ENCODE measurements at places on chromosomes 16 and 17.

DNA sequence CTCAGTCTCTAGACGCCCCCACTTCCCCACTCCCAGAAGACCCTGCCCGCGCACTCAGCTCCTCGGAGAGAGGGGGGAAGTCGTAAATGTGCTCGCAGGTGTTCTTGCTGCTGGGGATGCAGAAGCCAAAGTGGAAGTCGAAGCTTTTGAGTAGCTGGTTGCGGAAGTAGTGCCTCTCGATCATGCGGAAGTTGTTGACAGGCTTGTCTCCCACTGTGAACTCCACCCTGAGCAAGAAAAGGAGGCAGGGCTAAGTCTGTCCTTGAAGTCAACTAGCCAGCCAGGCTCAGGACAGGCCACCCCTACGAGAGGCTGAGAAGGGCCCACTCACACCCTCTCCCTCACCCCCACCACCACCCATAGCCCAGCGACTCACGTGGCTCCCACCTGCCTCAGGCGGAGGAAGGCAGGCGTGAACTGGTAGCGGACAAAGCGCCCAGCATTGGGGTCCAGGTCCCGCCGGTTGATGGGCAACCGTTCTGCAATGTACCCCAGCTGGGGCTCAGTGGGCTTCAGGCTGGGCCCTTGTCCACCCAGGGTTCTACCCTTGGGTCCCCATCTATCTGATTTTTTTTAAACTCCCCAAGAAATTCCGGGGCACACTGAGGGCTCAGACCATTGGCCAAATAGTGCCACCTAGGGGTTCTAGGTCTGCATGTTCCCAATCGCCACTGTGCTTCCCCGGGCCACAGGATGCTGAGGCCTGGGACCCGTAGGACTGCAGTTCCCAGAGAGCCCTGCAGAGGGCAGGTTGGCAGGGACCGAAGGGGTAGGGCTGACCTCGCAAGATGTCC is 4.6 kb downstream of the UNC119 start:
- no peak for DNase-seq

DNA sequence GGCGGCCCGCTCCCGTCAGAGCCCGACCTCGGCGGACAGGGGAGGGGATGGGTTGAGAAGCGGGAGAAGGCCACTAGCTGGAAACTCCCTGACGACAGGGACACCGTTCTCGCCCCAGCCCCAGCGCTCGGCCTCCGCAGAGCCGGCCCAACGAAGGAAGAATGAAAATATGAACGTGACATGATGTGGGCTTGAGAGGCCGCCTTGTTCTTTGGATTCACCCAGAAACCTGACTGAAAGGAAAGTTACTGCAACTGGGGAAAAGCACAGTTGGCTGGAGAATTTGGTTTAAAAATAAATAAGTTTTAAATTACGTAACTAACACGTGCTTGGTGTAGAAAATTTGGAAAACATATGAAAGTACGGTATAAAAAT is 21.1 kb downstream of the NPTX1 start:
- DNase-seq, result no peak

DNA sequence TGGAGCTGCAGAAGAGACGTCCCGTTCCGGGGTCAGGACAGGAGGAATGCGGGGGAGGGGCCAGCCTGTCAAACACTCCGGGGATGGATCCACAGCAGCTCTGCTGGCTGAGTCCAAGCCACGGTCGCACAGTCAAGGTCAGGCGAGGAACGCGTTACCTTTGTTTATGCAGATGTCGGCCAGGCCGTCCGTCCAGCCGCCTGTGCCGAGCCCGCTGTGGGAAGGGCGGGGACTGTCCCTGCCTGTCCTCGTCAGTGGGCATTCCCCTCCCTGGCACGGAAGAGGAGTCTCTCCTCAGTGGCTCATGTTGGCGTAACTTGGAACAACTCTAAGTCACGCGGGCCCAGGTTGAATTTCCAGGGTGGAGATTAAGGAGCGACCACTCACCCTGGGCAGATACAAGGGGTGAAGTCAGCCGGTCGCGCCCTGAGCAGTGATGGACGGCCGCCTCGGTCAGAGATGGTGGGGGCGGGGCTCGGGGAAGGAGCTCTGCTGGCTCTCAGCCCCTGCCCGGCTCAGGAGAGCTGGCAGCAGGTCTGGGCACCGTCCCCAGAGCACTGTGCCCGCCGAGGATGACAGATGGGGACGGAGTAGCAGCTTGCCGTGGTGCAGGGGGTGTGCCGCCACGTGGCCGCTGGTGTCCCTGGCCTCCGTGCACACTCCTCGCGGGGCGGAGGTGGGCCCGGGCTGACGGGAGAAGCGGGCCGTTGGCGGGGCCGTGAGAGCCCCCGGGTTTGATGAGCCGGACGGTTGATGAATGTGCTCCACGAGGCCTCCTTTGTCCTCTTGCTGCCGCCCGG is 7.3 kb downstream of the CACNA1H start:
- no peak for DNase-seq

GRCh38 chr16:1497014-1497598 is 3.9 kb downstream of the TELO2 start:
- no peak for DNase-seq

GRCh38 chr16:49337814-49338350 is 35.7 kb upstream of the C16orf78 start:
- no peak for DNase-seq

GRCh38 chr16:2043667-2044451 is 3.8 kb downstream of the NTHL1 start:
- DNase-seq, result no peak

DNA sequence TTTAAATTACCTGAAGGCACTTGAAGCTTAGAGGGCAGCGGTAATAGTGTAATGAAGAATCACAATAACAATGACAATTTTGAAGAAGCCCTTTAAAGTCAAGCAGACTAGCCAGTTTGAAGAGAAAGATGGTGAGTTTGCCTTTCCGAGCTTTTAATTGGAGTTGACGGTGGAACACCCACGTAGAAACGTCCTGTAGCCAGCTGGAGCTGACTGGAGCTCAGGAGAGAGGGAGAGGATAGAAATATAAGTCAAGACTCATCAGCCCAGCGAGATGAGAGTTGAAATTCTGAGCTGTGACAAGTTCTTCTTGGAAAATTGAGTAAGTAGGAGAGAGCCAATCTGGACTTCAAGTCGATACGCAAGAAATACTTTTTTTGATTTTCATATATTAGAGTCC is 91.7 kb upstream of the CACNG3 start:
- no peak for DNase-seq

DNA sequence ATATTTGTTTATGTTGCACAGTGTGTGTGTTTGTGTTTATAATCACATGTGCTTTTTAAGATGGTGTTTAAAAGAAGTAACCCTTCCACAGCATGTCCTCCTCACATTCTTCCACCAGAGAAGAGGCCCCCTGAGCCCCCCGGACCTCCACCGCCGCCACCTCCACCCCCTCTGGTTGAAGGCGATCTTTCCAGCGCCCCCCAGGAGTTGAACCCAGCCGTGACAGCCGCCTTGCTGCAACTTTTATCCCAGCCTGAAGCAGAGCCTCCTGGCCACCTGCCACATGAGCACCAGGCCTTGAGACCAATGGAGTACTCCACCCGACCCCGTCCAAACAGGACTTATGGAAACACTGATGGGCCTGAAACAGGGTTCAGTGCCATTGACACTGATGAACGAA is 69.2 kb downstream of the CDK12 start:
- no peak for DNase-seq

DNA sequence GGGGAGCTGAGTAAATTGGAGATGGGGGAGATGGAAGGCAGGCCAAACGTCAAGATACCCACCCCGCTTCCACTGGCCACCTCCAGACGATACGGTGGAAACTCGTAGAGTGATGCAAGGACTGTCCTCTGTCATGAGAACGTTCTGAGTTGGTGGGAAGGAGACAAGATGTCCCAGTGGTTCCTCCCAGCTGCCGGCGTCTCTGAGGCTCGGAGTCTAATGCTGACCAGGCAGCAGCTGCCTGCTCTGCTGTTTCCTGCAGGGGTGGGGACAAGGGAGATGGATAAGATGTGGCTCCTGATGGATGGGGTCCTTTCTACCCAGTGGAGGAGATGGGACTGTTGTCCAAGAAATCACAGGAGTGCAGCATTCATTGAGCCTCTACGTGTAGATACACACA is 28.2 kb upstream of the C1QL1 start:
- DNase-seq, result no peak

GRCh38 chr17:28031174-28031573 is 11.3 kb upstream of the NLK start:
- no peak for DNase-seq

DNA sequence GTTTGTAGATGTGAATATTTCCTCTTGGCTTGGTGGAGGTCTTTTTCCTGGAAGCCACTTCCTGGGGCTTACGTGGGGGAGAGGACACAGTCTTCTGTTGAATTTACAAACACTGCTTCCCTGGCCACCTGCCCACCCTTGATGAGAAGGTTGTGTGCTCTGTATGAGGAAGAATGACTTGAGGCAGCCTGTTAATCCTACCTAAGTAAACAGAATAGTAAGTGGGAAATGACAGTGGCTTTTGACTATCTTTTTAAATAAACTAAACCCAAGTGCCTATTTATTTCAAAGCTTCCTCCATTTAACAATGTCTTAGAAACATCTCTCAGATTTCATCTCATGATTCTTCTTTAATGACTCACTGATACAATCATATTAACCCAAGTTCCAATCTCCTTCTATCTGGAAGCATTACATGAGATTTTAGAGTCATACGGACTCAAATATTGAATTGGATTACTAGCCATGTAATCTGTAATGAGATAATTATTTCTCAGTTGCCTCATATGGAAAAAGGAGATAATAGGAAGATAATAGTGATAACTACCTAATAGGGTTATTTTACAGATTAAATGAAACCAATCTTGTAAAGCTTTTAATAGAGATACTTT is 96.6 kb upstream of the SMIM36 start:
- DNase-seq, result no peak

DNA sequence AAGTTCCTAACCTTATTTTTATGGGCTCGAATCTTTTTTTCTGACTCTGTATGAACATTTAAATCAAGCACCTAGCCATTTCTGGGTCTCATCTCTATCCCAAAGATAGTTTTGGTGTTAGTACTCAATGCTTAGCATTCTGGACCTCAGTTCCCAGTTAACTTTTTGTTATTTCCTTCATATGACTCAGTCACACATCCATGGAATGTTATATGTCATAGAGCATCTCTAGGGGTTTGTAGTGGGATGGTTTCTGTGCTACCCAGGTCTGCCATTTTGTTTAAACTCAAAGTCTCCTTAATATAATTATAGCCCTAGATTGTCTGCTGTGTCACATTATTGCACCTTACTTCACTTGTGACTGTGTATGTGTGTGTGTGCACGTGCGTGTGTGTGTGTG is 90.1 kb downstream of the EFCAB13 start:
- DNase-seq, result no peak

GRCh38 chr17:64259426-64259825 is 3.6 kb downstream of the TEX2 start:
- no peak for DNase-seq

- no peak for DNase-seq
Measured at GRCh38 chr17:82458885-82459424, 414 bp downstream of the NARF start.

DNA sequence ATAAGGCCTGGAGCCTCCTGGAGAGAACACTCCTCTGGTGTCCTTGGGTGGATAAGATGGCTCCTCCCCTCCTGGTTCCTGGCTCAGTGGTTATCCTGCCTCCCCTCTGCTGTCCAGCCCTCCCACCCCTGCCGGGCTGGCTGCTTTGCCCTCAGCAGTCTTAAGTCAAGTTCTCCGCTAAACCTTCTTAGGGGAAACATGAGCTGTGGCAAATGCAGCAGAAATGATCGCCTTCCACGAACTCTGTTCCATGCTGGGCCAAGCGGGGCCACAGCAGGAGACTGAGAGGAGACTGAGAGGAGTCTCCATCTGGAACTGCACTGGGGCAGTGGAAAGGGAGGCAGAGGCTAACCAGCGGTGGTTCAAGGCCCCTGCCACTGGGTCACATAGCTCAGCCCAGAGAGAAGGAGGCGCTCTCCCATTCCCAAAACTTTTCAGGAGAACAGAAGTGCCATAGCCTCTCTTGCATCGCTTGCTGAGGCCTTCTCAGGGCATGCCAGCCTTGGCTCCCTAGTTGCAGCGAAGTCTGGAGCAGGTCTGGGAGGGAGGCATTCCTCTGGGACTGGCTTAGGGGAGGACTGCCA is 26.9 kb downstream of the TNS4 start:
- no peak for DNase-seq

- DNase-seq, result no peak
Measured at GRCh38 chr17:63774969-63775265, 947 bp downstream of the DDX42 start.

GRCh38 chr17:46136820-46137219 is 56.4 kb downstream of the KANSL1 start:
- no peak for DNase-seq

- no peak for DNase-seq
Measured at GRCh38 chr16:51931653-51932052, 615.3 kb downstream of the TOX3 start.

GRCh38 chr17:80850817-80851216 is 140.8 kb upstream of the CHMP6 start:
- DNase-seq, result no peak

GRCh38 chr16:81241706-81242105 is 3.2 kb downstream of the BCO1 start:
- DNase-seq, result no peak

DNA sequence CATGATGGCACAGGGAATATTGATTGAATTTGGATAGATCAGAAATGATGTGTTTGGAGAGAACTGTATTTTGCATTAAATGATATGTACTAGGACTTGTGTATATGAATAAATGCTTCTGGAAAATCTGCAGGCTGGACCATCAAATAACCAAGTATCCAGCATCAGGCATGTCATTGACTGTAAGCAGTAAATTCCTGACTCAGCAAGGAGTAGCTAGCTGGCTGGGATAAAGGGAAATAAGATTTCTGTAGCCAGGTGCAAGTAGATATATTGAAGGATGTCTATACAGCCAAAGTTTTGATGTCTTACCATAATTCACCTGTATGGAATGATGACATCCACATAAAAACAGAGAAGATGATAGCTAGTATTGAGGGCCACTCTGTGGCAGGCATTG is 809.6 kb downstream of the CDH11 start:
- DNase-seq, result no peak

DNA sequence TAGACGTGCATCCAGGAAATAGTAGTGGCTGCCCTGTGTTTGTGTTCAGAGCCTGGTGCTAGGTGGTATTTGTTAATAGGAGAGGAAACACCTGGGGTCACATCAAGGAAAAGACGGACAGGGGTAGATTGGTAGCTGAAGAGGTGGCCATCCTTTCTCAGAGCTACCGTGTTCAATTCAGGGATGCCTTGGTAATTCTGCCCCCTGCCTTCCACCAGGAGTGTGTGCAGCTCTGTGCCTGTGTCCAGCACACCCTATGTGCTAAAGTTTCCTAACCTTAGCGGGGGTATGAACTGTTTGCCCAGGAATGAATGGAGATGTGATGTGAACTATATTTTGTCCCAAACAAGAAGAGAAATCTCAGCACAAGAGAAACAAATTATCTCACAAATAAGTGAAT is 174.1 kb upstream of the MPHOSPH6 start:
- DNase-seq, result no peak

DNA sequence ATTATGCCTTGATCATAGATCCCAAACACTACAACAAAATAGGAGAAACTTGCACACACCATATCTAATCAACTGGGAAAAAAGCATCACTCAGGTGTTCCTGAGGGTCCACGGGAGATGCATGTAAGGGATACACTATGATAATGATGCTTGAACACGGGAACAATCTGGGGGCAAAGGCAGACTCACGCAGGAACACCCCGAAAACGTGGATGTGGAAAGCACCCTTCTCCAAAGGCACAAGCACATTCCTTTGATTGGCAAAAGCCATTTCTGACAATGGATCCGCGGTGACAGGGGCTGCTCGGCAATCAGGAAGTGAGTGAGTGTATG is 1.3 kb downstream of the ZNF652 start:
- no peak for DNase-seq

GRCh38 chr17:81438688-81439087 is 43.4 kb downstream of the BAHCC1 start:
- DNase-seq, result no peak

Data from NCI-H1048 (cell line).